Left lobe of liver (tissue), 2 donors: ENCODE measurements at places on chromosomes 3 and 15.

GRCh38 chr15:41605566-41605965, 46.6 kb downstream of the TYRO3 start:
- no peak for DNase-seq

DNA sequence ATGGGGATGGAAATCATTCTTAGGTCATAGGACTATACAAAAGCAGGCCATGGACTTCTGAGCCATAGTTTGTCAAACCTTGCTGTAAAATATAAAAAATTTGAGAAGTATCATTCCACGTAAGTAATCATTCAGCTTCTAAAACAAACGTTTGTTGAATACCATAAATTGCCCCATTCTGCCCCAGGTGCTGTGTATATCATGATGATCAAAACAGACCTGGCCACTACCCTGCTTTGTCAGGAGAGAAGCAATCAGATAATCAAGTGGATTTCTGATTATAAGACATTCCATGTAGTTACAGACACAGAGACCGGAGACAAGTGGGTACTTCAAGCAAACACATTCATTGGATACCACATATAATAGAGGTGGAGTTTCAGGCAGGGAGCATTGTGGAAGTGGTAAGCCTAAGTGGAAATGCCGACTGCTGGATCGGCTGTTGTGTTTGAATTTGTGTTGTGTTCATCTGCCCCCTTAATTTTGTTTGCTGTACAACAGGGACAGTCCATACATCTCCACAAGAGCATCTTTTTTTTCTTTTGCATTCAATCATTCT, 61.7 kb downstream of the TGFBR2 start:
- no peak for DNase-seq

DNA sequence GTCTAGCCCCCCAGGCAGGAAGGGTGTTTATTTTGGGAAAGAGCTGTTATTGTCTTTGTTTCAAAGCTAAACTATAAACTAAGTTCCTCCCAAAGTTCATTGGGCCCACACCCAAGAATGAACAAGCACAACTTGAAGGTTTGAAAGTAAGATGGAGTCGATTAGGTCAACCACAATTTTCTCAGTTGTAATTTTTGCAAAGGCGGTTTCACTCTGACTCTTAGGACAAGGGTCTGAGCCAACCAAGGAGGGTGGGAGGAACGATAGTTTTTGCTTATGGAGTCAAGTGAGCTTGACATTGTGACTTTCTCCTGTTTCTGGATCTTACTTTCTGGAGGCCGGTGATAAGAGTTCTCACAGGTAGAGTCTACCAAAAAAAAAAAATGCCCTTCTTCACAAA, 5.8 kb upstream of the ZNF770 start:
- no peak for DNase-seq

- DNase-seq = no peak
Measured at GRCh38 chr3:45978006-45978761, 17.4 kb downstream of the FYCO1 start.

GRCh38 chr3:182129740-182130139, 418.0 kb downstream of the SOX2 start:
- no peak for DNase-seq

DNA sequence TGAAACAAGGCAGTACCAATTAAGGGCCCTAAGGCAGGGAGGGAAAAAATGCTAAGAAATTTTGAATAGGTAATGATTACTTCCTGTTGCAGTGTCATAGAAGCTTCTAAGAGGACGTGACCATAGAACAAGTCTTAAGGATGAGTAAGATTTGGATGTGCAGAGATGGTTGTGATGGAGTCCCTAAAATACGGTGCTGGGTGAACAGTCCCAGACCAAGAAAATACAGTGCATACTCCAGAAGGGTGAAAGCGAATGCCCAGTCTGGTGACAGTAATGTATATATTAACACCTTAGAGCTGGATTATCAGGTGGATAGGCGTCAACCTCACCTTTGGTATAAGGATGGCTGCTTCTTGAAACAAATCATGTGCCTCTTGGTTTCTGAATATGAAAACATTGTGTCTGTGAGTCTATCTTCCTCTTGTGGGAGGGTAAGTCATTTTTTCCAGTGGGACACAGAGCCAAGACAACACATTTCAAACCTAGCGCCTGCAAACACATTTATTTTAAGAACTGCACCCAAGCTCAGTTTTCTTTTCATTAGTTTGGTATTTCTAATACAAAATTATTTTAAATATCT, 101.2 kb upstream of the TP63 start:
- no peak for DNase-seq

DNA sequence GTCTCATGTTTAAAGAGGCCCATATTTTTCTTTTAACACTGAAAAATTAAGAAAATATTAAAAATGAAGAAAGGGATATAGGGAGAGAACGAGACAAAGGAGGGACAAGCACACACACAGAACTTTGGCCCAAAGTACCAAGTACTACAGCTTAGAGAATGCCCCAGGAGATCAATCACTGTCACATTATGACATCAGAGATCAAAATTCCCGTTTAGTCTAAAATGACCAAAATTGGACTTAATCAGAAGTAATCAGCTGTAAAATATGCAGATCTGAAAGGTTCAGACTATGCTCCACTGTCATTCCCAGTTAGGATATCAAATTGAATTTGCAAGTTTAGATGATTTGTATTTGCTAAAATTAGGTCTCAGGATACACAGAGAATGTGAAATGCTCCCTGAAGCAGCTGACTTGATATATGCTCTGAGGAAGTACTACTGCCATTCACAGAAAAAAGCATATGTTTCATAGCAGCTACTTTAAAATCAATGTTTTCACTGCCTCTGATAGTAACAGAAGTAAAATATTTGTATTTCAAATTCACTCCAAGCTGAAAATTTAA, 123.0 kb downstream of the PEAK1 start:
- no peak for DNase-seq

DNA sequence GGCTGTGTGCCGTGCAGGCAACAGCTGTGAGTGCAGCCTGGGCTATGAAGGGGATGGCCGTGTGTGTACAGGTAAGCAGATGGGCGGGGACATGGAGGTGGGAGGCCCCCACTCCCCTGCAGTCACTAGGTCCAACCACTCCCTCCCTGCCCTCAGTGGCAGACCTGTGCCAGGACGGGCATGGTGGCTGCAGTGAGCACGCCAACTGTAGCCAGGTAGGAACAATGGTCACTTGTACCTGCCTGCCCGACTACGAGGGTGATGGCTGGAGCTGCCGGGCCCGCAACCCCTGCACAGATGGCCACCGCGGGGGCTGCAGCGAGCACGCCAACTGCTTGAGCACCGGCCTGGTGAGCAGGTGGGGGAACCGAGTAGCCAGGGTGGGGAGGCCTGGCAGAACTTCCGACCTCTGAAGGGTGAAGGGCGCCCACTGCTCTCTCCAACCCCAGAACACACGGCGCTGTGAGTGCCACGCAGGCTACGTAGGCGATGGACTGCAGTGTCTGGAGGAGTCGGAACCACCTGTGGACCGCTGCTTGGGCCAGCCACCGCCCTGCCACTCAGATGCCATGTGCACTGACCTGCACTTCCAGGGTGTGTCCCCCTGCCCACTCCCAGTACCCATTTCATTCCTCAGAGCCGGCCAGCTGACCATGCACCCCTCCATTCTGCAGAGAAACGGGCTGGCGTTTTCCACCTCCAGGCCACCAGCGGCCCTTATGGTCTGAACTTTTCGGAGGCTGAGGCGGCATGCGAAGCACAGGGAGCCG, 11.6 kb downstream of the NT5DC2 start:
- DNase-seq = no peak
